ENCODE measurements at places on chromosomes 7 and 10.

GRCh38 chr10:105949721-105950120 lies 1214.8 kb downstream of the SORCS1 start:
- no peak for DNase-seq

GRCh38 chr7:134857958-134858357 lies 78.5 kb downstream of the CALD1 start:
- no peak for DNase-seq

GRCh38 chr7:12391922-12392615 lies 11.6 kb downstream of the VWDE start:
- no peak for DNase-seq

- no peak for DNase-seq
Measured at GRCh38 chr7:77993838-77994237, 195.3 kb downstream of the PHTF2 start.

DNA sequence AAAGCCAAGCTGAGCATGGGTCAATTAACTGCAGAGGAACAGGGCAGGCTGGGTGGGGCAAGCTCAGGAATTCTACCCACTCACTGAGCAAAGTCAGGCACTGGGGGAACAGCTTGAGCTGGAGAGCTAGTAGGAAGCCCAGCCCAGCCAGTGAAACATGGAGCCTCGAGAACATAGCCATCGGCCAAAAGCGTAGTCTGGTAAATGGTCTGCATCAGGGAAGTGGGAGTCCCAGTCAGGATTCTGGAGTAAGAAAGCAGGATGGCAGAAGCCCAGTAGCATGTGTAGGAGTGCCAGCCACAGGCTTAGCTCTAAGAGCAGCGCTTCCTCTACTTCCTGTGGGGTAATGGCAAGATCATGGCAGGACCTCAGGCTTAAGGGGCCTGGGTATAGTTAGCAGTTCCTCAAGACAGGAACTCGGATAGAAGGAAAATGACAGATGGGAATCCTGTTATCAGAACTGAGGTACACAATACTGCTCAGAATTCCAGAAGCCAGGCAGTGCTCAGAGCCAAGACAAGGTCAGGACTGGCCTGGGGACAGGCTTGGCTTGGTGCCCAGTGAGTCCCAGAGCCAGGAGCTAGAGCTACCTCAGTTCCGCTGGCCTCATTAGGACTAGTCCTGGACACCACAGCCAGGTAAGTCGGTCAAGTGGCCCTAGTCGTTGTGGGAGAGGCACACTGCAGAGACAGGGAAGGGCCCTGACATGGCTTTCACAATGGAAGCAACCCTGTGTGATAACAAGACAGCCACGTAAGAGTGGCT lies 65.4 kb upstream of the MXI1 start:
- no peak for DNase-seq

GRCh38 chr10:73585327-73585726 lies 5.8 kb downstream of the USP54 start:
- peak; percentile 87 for DNase-seq

GRCh38 chr10:96478355-96478754 lies 35.4 kb downstream of the TLL2 start:
- peak; percentile 21 for DNase-seq

DNA sequence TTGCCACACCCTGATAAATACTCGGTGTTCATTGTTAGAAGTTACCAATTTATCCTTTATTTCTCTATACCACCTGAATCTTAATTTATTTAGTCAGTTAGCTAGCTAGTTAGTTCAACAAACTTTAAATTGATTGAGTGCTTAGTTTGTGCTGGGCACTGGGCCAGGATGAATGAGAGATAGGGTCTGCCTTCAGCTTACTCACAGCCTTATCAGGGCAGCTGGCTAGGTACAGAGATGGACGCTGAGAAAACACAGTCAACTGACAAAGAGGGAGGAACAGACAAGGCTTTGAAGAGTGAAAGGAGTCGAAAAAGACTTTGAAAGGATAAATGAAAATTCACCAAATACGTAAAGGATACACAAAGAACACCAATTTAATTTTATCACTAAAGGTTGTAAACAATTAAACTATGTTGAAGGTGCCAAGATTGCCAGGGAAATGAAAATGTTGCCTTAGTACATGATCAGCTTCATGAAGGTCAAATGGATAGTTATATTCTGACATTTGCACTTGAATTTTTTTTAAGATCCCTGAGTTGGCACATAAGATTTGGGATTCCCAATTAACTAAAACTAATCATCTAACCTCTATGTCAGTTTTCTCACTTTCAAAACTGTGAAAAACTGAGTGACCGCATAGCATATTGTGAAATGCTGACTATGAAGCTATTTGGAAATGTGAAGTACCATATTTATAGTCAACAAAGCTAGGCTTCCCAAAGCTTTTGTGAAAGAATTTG lies 2.1 kb downstream of the CAV2 start:
- no peak for DNase-seq

- no peak for DNase-seq
Measured at GRCh38 chr10:76338187-76338586, 906.8 kb downstream of the LRMDA start.

GRCh38 chr7:26626156-26626555 lies 238.2 kb downstream of the SKAP2 start:
- no peak for DNase-seq

DNA sequence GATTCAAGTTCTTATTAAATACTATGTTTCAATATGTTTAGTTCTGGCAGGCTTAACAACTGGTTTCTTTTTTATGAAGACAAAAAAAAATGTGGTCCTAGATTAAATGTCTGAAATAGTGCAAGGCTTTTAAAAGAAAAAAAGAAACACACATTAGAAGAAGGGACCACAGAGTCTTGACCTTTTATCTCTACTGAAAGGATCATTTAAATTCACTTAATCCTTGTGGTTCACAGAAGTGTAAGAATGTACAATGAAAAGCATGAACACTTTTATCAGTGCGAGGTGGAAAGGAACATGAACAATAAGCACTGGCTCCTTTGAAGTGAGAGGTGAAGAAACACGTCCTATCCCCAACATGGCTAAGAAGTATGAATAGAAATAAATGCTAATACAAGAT lies 765.1 kb downstream of the MAGI2 start:
- no peak for DNase-seq

- DNase-seq, result no peak
Measured at GRCh38 chr10:86661161-86662025, 6.9 kb upstream of the LDB3 start.

GRCh38 chr10:91924212-91925021 lies 847 bp downstream of the BTAF1 start:
- no peak for DNase-seq

GRCh38 chr10:63133056-63133820 lies at the start of gene NRBF2:
NRBF2 (plus strand) TSS chr10:63133328; CDS start chr10:63133471, 143 bp downstream.
- peak; percentile 98 for DNase-seq

- peak; percentile 96 for DNase-seq
Measured at GRCh38 chr7:73850781-73851207, 8.5 kb upstream of the METTL27 start.
